Effector CD4-positive, alpha-beta T cell (primary cell): ENCODE measurements at places on chromosomes 2 and 18.

GRCh38 chr18:38552732-38553321, 987.2 kb upstream of the CELF4 start:
- DNase-seq, result no peak

GRCh38 chr2:31382452-31383120, 32.0 kb downstream of the XDH start:
- no peak for DNase-seq

DNA sequence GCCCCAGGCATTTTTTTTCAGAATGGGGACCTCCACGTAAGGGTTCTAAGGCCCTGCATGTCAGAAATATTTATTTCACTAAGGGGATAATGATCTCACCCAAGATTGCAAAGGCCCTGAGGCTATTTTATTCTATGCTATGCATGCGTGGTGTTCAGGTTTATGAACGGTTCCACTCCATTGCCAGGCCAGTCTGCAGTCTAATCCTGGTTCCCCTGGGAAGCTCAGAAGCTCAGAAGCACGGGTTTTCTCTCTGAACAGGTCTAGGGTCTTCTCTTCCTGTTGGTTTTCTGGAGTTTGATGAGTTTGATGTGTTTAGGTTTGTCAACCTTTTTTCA, 256.4 kb upstream of the PXDN start:
- no peak for DNase-seq

- DNase-seq, result no peak
Observed at GRCh38 chr18:76496194-76496890, 1.3 kb upstream of the ZNF516 start.

- no peak for DNase-seq
Observed at GRCh38 chr2:100819370-100820272, at the start of gene NPAS2. Gene NPAS2, plus strand, starts transcription at chr2:100820139. Its CDS starts 84,616 bp downstream, at chr2:100904755.

DNA sequence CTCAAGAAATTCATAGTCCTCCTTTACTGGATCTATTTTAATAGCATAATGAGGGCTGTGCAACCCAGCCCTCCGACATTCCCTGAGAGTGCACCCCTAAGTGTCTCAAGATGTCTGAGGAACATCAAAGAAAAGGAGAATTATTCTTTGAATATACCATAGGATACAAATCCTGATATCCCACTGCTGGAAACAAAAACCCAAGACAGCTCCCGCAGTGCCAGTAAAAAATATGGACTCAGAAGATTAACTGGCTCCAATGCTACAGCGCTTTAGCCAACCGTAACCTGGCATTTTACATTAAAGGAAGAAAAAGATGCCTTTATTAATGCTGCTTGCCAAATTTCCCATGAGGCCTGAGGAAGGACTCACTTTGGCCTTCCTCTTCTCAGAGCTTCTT, 168.4 kb downstream of the TTC32 start:
- DNase-seq, result no peak

DNA sequence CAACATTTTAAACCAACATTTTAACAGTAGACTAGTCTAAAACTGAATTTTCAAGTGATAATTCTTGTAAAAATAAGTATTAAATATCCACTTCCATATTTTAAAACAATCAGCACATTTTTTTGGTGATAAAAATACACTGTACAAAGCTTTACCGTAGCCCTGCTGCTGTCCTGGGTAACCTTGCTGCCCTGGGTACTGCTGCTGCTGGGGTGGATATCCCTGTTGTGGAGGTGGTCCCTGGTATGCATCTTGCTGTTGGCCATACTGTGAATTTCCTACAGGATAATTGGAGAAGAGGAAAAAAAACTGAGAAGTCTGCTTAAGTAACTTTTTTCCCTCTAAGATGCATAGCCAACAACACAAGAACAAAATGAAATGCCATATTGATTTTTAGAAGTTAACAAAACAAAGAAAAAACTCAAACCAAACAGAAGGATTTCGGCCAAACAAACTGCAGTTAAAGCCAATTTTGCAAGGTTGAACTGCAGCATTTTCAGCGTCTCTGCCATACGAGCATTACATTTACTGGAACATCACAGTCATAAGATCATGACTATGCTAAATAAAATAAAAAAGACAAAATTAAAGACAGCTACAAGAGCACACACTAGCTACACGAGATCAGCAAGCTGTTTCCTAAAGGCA, 55.4 kb downstream of the SS18 start:
- no peak for DNase-seq
